ENCODE measurements at places on chromosomes 11 and 22.

GRCh38 chr11:121958323-121958970 lies 157.6 kb downstream of the BLID start:
- no peak for DNase-seq

DNA sequence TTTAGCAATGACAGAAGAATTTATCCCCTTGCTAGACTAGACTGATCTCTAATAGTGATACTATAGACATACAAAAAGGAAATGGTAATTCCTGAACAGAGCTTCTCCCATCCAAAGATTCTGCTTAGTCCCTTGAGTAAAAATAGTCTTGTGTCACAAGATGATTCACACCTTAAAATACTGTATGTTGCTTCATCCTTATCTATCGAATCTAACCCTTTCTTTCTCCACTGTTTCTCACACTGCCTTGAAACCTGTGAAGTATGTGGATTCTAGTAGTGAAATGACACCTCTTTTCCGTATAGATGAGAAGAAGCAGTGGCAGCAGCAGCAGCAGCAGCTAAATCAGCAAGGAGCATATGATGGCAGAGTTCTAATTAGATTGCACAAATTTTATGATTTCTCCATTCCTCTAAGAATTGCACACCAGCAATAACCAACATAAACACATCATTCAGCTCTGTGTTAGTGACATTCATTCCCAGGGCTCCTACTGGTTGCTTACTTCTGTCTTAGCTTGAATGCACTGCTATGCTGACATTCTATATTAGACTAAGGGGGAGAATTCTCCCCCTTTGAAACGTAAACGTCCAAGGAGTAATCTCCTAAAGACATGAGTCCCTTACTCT lies 14.6 kb downstream of the KCNA4 start:
- no peak for DNase-seq

GRCh38 chr11:106014620-106015019 lies 7.4 kb downstream of the MSANTD4 start:
- DNase-seq, result no peak

GRCh38 chr11:116657842-116658825 lies 114.7 kb downstream of the BUD13 start:
- no peak for DNase-seq

DNA sequence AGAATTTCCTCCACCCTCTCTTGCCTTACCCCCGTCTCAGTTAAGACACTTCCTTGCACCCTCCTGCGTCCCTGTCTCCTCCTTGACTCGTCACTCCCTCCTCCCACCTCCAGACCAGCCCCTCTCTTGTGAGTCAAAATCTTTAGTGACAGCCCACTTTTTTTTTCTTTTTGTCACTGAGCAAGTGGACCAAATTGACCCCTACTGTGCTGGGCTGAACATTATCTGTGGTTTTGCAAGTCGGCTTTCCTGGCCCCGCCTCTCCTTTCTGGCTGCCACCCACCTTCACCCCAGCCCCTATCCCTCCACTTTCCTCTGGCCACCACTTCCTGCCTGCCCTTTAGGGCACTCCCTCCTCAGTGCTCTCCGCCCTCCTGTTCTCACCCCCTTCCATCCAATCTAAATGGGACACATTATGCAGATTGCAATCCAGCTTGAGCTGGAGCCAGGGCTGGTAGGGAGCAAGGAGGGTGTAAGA lies at the start of gene APLNR:
Gene APLNR, minus strand, starts transcription at position 47 of the 478 bp plus-strand sequence. CDS start 246 bp downstream, outside the sequence.
- DNase-seq, result no peak

DNA sequence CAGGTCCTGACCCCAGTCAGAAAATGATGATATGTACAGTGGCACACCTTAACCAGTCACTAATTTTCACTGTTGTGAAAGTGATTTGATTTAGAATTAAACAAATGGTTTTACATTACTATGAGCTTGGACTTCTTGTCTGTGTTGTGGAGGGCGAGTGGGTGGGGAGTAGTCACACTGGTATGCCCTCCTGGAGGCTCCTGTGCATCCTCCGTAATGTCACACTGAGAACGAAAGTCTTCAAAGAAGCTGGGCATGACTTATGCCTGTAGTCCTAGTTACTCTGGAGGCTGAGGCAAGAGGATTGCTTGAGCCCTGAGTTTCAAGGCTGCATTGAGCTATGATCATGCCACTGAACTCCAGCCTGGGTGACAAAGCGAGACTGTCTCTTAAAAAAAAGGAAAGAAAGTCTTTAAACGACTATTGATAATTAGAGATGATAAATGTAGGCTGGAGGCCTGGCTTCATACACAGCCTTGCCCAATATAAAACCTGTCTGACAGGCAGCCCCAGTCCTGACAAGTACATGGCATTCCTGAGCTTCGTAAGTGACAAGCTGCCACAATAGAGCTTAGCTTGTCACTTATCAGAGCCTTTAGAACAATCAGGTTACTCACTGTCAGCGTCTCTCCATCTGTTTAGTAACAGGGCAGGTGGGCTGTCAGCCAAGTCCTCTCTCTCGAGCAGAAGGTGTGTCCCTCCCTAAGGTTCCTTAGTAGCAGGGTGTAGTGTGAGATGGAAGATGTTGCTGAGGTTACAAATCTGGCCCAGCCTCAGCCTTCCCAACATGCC lies 5.0 kb upstream of the LIMK2 start:
- DNase-seq, result no peak

GRCh38 chr11:12174477-12175143 lies 64.2 kb downstream of the MICAL2 start:
- no peak for DNase-seq

DNA sequence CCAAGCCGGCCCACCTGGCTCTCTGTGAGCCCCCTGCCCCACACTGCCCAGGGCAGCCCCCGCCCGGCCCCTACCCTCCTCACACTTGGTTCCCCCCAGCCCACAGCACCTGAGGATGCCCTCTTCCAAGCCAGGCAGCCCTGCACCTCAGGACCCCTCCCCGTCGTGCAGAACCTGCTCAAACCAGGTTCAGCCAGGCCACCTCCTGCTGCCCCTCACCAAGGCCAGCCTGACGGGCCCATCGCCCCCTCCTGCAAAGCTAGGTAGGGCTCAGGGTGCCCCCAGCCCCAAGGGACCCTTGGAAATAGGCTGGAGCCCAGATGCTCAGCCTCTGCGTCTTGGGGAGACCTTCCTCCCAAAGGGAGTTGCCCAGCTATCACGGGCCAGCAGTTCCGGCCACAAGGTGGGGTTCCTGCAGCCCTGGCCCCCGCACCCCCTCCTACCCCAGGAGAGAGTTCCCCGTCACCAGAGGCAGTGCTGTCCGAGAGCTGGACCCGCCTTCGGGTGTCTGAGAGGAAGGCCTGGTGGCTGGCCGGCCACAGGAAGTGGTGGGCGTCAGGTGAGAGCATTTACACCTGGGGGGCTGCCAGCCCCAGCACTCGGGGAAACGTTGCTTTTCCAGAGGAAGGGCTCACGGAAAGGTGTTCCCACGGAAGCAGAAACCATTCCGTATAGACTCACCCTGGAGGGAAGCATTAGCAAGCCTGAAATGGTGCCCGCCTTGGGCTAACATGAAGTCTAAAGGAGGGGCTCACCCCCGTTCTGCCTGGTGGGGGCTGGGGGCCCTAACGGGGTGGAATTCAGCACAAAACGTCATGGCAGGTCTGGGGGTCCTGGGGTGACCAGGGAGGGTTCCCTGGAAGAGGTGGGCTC lies 3.2 kb upstream of the SYT8 start:
- no peak for DNase-seq

DNA sequence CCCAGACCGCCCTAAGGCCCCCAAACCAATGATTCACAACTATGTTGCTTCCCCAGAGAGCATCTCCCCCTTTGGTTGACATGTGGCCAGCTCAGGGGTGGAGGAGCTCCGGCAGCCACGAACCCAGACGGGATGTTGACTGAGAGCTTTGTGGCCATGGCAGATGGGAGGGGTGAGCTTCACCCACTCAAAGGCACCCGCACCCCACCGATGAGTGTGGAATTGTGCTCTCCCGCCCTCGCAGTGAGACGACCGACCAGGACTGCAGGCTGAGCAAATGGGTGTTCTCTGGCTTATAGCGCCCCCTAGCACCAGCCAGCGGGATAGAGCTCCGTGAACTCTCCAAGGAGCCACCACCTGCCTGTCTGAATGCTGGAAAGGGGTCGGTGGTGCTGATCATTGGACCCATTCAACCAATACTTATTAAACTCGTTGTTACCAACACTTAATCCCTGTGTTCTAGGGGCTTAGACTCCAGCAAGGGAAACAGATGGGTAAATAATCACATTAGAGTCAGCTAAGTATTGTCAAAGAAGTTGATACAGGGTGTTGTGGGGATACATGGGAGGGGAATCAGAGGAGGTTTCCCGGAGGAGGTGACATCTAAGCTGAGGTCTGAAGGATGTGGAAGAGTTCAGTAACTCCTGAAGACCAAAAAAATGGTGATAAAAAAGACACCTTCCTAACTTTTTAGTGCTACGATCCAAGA lies 4.5 kb upstream of the TIMP3 start:
- peak; percentile 36 for DNase-seq

GRCh38 chr11:12362857-12363256 lies 14.5 kb upstream of the PARVA start:
- DNase-seq, result no peak

Measured in GM18507 (cell line).